ENCODE measurements at places on chromosomes 3 and 15.
A peak's percentile ranks its signal among the peaks of the same experiment; 100 is the strongest.

- DNase-seq, result no peak
Observed at GRCh38 chr3:160435747-160436146, 13.8 kb downstream of the TRIM59 start.

DNA sequence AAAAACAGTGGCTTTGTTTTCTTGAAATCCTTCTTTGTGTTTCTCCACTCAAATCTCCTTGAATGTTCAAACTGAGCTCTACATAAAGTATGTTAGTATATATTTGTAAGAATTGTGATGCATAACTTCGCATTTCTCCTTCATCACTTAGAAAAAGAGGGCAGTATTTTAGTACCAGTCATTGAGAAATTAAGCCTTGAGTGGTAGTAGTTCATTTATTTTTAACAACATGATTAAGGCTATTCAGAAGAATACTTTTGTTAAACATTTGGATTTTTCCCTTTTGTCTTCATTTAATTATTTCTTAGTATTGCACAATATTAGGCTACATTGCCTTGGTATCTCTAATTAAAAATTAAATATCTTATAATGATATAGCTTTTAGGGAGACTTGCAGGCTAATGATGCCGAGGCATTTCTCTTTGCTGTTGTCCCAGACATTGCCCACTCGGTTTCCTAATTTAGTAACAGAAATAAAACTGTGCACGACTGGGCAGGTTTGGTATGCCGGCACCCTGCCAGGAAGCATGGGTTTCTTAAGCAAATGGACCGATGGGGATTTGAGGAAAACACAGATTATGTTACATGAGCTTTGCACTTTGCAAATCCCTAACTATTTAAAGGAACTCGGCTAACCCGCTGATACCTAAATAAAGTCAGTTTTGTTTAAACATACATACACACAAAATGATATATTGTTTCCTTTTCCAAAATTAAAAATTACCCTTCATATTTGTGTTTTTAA is 54.7 kb downstream of the LRRC28 start:
- DNase-seq, result no peak

- no peak for DNase-seq
Observed at GRCh38 chr15:38042707-38043445, 108.4 kb downstream of the TMCO5A start.

GRCh38 chr3:64523324-64523723 is 164.5 kb downstream of the ADAMTS9 start:
- no peak for DNase-seq

DNA sequence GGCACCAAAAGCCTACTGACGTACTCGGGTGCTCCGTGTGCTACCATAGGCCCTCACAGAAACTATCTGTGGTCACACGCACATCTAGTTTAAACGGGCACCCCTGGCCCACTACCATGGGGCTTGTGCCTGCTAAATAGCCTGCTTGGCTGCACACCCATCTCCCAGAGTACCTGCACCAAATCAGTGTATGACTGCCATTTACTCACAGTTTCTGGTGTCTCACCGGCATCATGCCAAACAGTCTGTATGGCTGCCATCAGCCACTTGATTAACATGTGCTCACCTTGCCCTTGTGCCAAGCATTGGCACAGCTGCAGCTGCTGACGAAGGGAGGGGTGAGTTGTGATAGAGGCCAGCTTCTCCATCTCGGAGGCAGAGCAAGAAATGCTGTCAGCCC is 232.7 kb downstream of the IGSF11 start:
- DNase-seq, result no peak

GRCh38 chr3:137970914-137971831 is 38.8 kb upstream of the CLDN18 start:
- DNase-seq, result peak; percentile 65

DNA sequence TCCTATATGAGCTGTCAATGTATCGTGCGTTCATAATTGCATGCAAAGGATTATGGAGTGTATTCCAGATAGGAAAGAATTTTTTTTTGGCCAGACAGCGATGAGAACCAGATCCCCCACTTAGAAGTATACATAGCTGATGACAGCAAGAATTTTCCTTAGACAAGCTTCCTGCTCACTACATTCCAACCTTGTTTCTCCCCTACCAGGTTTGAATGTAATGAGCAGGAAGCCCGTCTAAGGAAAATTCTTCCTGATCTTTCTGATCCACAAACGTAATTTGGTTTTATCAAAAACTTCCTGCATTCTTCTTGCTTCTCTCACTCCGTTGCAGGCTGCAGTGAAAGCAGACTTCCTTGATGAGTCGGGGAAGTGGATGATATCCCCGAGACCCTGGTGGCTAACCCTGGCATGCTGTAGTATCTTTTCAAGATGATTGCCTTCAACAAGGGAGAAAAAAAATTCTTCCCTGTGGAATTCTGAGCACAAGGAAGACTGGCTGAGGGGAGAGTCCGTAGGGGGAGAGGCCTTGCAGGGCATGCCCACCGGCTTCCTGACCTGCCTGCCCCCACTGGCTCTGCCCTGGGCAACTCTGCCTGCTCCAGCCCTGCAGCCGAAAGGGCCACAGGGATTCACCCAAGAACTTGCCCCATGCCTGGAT is 243.1 kb downstream of the TLE3 start:
- peak; percentile 20 for DNase-seq

DNA sequence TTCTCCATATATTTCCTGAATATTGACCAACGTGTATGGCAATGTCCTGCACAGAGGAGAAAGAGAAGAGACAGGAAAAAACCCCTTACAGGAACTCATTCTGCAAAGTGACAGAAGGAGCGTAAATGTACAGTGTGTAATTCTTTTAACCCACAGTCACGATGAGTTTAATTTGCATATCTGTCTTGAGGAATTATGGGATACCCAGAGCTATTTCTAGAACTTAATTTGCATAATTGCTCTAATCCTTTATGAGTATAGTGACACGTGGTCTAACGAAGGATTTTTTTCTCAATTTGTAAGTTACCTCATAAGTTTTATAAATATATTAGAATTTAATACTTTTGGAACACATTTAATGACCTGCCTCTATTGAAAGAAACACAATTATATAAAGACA is 9.8 kb downstream of the GPR27 start:
- no peak for DNase-seq

GRCh38 chr3:13403847-13404246 is 16.3 kb downstream of the NUP210 start:
- DNase-seq, result no peak

DNA sequence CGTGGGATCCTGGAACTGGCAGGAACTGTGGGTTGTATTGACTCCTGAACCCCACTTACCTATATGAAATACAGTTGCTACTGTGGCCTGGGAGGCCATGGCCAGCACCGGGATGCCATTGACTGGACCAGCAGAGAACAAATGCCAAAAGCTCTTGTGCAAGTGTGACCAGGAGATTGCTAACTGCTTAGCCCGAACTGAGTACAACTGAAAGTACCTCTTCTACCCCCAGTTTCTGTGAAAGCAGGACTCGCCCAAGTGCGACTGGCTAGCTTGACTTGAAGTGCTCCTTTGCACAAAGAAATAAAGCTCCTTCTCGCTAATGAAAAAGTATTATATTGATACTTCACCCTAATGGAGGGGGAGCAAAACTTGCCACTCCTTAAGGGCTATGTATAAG is 101.3 kb upstream of the ATP11B start:
- no peak for DNase-seq

GRCh38 chr15:39919748-39920509 is at the start of gene GPR176:
TSS of gene GPR176 (minus strand) at chr15:39920266. CDS start at chr15:39920026, 240 bp downstream.
- peak; percentile 65 for DNase-seq

DNA sequence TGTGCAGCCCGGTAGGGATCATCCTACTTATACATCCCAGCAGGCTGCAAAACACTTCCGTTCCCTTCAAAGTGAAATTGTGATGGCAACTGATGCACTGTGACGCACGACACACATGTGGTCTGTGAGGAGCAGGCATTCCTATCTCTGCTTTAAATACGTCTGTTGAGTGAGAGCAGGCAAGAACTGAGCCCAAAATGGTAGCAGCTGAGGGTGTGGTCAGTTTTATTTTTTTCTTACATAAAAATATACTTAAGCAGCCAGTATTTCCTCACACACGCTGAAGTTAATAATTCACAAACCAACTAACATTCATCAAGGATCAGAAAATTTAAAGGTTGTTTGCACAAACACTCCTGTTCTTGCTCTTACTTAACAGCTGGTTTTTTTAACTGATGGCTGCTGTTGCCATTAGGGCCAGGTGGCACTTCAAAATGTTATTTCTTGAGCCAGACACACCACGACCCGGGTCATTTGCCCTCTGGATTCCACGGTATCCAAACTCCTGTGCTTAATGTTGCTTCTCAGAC is 23.9 kb downstream of the LRIG1 start:
- DNase-seq, result no peak

- DNase-seq, result no peak
Observed at GRCh38 chr3:50239649-50240048, 3.6 kb downstream of the GNAI2 start.

- no peak for DNase-seq
Observed at GRCh38 chr15:60989696-60990095, 239.4 kb downstream of the RORA start.

GRCh38 chr3:25508901-25509300 is 80.8 kb downstream of the RARB start:
- DNase-seq, result no peak

DNA sequence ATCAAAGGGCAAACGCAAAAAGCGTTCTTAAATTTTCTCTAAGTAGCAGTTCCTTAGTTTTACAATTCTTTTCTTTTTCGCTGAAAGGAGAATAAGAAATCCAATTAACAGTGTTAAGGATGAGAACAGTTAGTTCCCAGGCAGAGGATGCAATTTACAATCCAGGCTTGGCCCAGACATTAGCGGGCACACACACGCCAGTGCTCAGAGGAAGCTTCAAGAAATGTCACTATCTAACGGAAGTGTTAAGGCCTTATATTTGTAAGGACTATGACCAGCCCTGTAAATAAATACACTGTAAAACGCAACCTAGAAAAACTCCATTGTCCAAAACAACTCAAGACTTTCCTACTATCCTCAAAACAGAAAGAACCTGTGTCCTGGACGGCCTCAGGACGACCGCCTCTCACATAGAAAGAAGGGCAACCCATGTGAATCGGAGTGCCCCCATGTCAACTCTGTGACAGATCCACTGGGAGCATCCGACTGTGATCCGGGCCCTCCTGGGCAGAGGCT is 1.3 kb downstream of the ACAP2 start:
- no peak for DNase-seq
